ENCODE measurements at places on chromosomes 5 and 9.

DNA sequence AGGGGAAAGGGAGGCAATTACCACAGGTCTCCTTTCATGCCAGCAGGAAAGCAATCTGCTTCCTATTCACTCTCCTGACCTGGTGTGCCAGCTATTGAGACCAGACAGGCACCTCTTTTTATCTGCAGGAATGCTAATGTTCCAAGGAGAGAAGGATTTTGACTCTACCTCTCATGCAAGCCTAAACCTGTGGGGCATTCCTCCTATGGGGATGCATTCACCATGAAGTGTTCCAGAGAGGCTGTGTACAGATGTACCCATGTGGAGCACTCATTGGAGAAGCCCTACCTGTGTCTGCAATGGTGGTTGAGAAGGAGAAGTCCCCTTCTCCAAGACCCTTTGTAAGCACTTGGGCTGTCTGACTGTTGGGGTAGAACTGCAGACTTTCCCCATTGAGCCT lies 45.4 kb upstream of the EDIL3 start:
- no peak for DNase-seq

DNA sequence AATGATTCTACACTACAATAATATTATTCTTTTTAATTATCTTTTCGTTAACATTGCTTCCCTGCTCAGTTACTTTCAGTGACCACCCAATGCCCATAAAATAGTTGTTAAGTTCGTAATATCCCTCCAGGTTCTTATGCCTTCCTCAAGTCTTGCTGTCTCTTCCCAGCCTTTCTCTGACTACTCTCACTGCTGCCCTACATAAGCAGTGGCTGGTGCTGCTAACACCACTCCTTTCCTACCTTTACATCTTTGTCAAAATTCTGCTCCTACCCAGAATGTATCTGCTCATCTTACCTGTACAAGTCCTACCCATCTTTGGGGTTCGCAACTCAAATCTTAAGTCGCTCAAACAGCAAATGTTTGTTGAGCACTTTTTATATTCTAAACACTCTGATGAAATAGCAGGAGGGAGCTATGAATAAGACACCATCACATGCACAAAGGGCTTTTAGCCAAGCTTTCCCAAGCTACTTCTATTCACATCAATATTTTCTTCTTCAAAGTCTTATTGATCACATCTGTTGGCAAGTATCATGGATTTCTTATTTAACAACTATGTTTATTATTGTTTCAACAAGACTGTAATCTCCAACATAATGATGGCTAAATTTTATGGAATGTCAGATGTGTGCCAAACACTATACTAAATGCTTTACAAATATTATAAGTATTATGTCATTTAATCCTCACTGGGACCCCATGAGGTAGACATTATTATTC lies 29.5 kb downstream of the SLC25A46 start:
- no peak for DNase-seq

GRCh38 chr5:115457571-115457970 lies 87.0 kb downstream of the FEM1C start:
- no peak for DNase-seq

DNA sequence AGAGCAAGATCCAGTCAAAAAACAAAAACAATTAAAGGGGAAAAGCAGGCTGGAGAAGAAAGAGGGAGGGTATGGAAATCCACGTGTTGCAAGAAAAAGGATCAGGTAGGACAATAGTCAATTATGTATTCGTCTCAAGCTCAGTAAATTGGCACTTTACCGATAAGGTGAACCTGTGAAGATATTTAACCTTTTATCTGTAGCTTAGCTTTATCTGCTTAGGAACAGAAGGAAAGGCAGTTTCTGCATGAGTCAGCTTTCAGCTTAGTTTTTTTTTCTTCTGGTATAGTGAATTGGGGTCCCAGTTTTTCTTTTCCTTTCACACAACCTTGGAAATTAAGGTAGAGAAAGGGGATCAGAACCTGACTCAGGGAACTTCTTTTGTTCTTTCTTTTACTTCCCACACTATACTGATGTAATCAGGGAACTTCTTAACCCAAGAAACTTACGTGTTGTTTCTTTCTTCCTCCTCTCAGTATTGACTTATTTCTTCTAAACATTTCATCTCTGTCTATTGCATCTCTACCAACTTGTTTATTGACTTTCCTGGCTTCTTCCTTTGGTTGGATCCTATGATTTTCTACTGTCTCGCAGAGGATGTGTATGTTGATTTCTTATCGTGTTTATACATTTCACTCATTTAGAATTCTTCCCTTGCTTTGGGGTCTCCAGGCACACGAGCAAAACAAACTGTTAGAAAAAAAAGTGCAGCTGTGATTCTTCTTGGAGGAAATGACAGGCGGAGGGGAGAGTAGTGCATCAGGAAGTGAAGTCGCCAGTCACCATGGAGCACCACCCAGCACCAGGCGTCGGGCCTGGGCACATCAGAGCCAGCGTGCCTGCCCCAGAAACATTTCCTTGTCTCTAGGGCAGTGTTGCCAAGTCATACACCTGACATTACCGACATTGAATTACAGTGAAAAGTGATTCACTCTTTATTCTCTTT lies 123.0 kb upstream of the LHFPL2 start:
- peak; percentile 9 for DNase-seq

DNA sequence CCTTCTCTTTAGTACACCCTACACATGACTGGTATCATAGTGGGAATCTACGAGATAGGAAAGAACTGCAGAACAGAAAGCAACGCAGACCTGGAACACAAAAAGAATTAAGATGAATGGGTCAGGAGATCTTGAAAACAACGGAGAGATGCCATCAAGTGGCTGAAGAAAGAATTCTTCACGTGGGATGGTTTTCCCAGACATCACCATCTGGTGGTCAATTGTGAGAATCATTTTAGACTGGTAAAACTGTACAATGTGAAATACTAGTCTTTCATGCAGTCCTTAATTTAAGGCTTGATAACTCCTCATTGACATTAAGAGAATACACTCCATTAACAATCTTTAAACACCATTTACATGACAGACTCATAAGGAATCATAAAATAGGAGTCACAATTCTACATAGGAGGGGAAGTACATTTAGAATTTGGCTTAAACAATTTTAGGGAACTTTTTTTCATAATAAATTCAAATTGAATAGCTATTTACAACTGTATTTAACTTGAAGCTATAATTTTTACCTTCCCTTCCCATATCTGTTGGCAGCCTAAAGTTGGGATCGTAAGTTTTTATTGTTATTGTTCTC lies 128.4 kb upstream of the TRPM3 start:
- DNase-seq, result peak; percentile 67

DNA sequence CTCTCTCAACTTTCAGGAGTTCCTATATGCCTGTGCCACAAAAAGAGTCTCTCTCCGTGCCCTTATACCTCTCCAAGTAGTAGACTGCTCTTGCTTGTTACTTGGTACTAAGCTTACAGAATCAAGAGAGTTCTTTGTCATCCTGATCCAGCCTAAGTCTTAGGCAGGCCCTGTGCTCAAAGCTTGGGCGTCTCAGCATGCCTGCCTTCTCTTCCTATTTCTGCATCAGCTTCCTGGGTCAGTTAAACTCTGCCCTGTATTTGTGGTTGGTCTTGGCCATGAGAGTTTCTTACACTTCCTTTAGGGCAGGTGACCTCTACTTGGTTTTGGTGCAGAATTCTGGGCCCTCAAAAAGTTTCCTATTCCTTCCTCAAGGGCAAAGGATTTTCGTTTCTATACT lies 33.0 kb upstream of the UGCG start:
- no peak for DNase-seq

- no peak for DNase-seq
These were observed 11.7 kb upstream of the STING1 start for GRCh38 chr5:139494256-139494655.

DNA sequence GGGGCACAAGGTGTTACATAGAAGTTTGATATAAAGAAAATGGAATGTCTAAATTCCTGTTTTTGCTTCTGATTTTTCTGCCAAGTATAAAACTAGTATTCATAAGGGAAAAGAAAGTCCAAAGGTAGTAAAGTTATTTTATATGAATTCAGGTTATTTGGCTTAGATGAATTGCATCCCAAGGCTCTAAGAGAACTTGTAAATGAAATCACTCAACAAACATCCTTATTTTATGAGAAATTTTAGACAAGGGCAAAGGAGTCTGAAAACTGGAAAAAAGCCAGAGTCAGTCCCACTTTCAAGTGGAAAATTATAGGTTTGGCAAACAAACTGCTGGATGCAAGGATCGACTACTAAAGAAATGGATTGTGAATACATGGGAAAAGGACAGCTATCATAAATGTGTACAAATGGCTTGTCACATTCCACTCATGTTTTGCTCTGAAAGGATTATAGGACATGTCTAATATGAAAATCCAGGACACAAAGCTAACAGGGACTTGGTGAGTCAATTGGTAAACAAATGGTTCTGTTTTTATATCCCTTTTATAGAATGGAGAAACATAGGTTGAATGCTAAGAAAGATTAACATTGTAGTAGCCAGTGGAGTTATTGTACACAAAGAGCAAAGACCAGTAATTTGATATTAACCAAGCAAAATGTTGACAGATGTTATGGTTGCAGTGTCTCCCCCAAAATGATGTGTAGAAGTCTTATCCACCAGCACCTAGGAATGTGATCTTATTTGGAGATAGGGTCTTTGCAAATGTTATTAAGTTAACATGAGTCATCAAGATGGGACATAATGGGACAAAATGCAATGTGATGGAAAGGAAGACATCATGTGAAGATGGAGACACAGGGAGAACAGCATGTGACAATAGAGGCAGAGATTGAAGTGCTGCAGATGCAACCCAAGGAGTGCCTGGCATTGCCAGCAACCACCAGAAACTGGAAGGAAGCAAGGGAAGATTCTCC lies 495.7 kb downstream of the TLE1 start:
- no peak for DNase-seq

- DNase-seq, result no peak
These were observed 1.9 kb upstream of the SLC44A1 start for GRCh38 chr9:105242557-105242956.

- DNase-seq, result peak; percentile 90
These were observed 53.9 kb downstream of the MEF2C start for GRCh38 chr5:88829054-88829453.

GRCh38 chr5:91219091-91219802 lies 163.9 kb downstream of the ARRDC3 start:
- DNase-seq, result peak; percentile 53

GRCh38 chr5:148585988-148586387 lies 68.3 kb downstream of the HTR4 start:
- DNase-seq, result no peak
